Activated gamma-delta T cell (primary cell): ENCODE measurements at places on chromosomes 7 and 10.

- DNase-seq: no peak
Observed at GRCh38 chr7:1218541-1219165, 14.0 kb upstream of the UNCX start.

- no peak for DNase-seq
Observed at GRCh38 chr10:31508882-31509281, 189.9 kb downstream of the ZEB1 start.

DNA sequence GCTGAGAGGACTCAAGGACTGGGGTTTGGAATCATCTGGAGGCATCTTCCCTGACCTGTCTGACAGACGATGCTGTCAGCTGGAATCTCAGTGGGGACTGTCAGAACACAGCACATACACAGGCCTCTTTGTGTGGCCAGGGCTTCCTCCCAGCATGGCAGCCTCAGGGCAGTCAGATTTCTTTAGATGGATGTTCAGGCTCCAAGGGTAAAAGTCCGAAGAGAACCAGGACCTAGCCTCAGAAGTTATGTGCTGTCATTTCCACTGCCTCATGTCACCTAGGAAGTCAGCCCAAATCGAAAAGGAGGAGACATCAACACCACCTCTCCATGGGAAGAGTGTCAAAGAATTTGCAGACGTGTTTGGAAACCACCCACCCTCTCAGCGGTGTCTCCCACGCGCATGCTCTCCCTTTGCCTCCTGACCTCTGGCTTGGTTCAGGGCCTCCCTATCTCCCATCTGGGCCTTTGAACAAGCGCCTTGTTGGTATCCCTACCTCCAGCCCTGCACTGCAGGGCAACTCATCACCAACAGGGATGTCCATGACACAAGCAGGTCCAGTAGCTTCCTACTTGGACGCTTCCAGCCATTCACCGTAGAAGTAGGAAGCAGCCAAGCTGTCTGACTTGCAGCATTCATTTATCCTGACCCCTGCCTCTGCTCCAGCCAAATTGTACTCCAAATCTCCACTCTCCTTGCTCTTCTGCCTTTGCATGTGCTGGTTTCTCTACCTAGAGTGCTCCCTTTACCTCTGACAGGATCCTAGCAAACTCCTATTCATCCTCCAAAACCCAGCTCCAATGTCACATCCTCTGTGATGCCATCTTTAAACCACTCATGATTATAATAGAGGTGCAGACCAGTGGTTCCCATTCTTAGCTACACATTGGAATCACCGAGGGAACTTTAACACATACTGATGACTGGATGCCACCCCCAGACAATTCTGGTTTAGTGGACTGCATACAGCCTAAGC lies 121.6 kb downstream of the OAT start:
- DNase-seq: no peak

DNA sequence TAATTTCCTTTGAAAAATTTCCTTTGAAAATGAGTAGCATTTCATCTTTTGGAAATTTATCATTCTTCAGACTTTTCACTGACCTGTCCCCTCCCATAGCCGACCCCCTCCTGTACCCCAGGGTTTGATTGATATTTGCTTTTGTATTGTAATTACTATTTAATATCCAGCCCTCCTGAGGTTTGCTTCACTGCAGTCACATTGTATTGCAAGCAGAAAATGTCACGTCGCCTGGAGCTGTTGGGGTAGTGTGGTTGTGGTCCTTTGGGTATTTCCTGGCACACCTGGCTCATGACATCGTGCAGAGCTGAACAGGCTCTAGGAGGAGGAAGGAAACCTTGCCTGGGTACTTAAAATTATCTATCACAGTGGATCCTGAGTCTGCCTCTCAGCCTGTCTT lies 116.1 kb downstream of the INSYN2A start:
- DNase-seq: no peak

GRCh38 chr10:121580276-121581116 lies 17.7 kb downstream of the FGFR2 start:
- no peak for DNase-seq

- DNase-seq: no peak
Observed at GRCh38 chr10:3425261-3425660, 252.7 kb upstream of the PITRM1 start.

GRCh38 chr7:25075459-25075858 lies 49.6 kb downstream of the CYCS start:
- DNase-seq: no peak

DNA sequence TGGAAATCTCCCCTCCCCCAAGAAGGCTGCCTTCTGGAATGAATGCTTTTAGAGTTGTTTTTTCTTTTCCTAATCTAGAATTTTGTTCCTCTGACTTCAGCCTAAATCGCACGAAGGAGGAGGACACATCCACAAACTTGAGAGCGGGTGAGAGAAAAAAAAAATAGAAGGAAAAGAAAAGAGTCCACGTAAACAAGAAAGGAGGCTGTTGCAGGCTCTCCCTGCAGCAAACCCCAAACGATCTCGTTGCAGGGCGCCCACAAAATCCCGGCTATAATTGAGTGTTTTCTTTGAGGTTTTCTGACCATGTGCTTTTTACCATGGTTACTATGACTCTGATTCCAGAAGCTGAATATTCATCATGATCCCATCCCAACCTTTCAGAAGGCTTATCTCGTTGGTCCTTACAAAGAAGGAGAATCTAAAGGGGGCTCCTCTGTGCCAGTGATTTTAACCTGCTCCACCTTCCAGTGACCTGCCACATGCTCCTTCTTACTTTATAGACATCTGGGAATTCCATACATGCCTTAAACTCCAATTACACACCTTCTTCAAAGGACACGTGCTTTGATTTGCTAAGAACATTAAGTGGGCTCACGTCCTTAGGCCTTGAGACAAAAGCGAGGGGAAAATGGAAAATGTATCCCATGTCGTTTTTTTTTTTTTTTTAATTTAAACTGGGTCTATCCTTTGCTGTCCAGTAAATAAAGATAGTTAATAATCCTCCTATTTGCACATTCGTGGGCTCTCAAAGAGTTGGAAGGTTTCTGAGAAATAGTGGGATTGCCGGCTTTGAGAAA lies 5.8 kb downstream of the TWIST1 start:
- DNase-seq: no peak

DNA sequence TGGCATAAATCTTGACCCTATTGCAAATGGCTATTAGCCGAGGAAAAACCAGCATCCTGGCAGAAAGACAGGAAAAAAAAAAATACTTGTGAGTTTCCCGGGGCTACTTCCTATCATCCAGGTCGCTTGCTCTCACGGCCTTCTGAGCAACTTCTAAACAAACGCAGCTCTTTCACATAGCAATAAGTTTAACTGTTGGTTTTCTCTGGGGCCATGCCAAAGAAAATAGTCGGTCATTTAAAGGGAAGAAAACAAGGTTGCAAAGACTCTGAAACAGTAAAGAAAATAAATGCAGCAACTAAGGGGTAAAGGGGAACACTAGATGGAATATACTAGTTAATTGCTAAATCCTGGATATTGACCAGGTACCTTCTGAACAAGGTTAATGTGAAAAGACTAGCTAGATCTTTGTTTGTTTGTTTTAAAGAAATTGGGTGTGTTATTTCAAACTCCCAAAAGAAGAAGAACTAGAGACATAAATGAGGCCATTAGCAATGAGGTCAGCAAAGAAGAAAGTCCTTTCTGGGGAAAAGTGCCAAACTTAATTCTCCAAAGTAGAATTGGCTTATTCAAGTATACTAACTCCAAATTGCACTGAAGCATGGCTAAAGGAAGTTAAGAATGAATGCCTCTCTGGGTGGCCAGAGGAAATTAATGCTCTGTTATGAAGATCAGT lies 54.2 kb downstream of the SLC39A12 start:
- no peak for DNase-seq

DNA sequence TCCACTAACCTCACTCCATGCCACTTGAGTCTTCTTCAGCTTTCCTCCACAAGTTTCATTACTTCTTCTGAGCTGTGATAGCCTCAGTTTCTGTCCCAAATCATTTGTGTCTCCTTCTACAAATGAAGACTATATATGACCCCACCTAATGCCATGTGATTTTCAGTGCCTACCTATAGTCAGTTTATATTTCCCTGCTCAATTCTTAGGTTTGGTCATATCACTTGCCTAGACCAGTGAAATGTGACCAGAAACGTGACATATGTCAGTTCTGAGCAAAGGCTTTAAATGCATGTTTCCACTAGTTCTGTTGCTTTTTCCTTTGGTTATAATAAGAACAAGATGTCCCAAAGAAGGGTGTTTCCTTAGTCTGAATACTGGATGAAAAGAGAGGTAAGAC lies 24.6 kb upstream of the REEP3 start:
- DNase-seq: no peak

- no peak for DNase-seq
Observed at GRCh38 chr10:57260175-57260574, 899.1 kb upstream of the ZWINT start.
